RPMI7951 (cell line): ENCODE measurements at places on chromosomes 2 and 18. TPM values are rescaled to one million over a fixed set of nuclear protein-coding genes. Genes with fewer than 3 reads are reported as not detected.

The CROCC2 gene
- total RNA-seq = 0.12 TPM in 1 of 2 replicates, not detected in the other

The ABCG5 gene
- not detected in 2 replicates for total RNA-seq

The C2orf15 gene
- total RNA-seq = 0.24 TPM in 1 of 2 replicates, not detected in the other

The RIT2 gene
- not detected in 2 replicates for total RNA-seq

The IL36B gene
- not detected in 2 replicates for total RNA-seq
